CD4-positive, alpha-beta T cell (primary cell): ENCODE measurements at places on chromosomes 6 and 20.
A peak's percentile ranks its signal among the peaks of the same experiment; 100 is the strongest.

DNA sequence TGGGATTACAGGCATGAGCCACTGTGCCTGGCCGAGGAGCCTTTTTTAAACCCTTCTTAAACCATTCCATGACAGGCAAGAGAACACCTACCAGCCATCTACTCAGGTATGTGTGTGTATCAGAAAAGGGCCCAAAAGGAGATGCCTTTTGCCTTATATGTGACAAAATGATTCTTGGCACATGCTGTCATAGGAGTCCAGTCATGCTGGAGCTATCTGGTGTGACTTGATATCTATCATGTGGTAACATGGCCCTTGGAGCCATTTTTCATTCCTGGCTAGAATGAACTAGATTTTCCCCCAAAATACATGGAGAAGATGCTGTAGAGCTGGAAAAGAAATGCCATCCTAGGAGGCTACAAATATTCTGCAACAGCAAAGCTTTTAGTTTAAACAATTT, 129.1 kb downstream of the DST start:
- DNase-seq: no peak

GRCh38 chr6:33585403-33586107, 5.5 kb upstream of the BAK1 start:
- peak; percentile 85 for DNase-seq

GRCh38 chr6:16819752-16820151, 58.5 kb upstream of the ATXN1 start:
- DNase-seq: peak; percentile 28

- DNase-seq: no peak
Measured at GRCh38 chr6:136086686-136087085, 163.4 kb downstream of the MTFR2 start.

GRCh38 chr20:48769069-48769983, 58.5 kb downstream of the PREX1 start:
- DNase-seq: peak; percentile 80

- peak; percentile 48 for DNase-seq
Measured at GRCh38 chr6:35669451-35670045, 19.2 kb downstream of the FKBP5 start.

GRCh38 chr6:118299457-118299856, 248.6 kb upstream of the PLN start:
- no peak for DNase-seq

DNA sequence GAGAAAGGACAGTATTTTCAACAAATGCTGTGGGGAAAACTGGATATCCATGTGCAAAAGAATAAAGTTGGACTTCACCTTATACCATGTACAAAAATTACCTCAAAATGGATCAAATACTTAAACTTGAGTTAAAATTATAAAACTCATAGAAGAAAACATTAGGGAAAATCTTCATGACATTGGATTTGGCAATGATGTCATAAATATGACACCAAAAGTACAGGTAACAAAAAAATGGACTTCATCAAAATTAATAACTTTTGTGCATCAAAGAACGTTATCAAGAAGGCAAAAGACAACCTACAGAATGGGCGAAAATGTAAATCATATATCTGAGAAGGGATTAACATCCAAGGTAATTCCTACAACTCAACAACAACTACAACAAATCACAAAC, 355.3 kb upstream of the SOX4 start:
- no peak for DNase-seq

DNA sequence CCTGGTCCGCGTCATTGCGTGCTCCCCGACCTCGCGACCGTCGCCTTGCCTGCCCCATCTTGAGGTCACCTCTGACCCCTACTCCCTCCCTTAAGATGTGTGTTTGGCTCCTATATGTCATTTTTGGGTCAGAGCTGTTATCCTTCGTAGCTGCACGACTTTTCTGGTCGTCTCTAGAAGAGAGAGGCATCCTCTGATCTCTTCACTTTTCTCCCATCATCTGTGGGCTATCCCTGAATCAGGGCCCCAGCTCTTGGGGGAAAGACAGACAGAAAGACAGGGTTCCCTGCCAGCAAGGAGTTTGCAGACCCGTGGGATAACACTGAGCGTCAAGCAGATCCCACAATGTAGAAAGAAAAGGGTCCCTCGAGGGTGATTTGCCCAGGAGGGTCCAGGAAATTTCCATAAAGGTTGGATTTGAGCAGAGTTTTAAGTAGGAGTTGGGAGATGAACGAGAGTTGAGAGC, 555 bp downstream of the FAM120B start:
- DNase-seq: no peak

DNA sequence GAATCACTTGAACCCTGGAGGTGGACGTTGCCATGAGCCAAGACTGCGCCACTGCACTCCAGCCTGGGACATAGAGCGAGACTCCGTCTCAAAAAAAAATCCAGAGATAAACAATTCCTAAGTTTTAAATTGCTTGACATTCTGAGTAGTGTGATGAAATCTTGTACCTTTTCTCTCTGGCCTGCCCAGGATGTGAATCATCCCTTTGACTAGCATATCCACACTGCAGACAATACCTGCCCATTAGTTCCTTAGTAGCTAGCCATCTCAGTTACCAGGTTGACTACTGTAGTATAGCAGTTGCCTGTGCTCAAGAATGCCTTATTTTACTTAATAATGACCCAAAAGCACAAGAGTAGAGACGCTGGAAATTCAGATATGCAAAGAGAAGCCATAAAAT, 2.8 kb downstream of the ZFP57 start:
- DNase-seq: no peak

DNA sequence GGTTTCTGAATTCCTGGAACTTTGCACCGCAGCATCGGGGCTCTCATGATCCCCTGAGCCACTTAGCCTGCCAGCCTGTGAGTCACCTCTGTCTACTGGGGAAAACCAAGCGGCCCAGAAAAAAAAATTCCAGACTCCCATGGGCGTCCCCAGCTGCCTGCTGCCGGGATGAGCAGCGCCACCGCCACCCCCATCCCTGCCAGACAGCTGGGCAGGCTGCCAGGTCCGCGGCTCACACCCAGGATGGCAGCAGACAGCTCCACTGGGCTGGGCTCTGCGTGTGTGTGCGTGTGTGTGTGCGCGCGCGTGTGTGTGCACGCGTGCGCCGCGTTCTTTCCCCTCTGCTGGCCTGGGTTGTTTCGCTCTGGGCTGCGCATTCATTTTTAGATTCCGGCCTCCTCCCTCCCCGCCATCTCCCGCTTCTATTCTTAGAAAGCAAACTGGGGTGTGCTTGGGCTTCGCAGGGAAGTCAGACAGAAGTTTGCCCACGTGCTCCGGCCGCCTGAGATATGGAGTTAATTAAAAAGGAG, 38.9 kb upstream of the PMEPA1 start:
- peak; percentile 45 for DNase-seq

- DNase-seq: no peak
Measured at GRCh38 chr6:89351671-89352277, 748 bp downstream of the UBE2J1 start.

GRCh38 chr20:18156045-18156444, 18.4 kb downstream of the KAT14 start:
- DNase-seq: no peak

- DNase-seq: no peak
Measured at GRCh38 chr20:43844778-43845614, 69.7 kb upstream of the TOX2 start.

DNA sequence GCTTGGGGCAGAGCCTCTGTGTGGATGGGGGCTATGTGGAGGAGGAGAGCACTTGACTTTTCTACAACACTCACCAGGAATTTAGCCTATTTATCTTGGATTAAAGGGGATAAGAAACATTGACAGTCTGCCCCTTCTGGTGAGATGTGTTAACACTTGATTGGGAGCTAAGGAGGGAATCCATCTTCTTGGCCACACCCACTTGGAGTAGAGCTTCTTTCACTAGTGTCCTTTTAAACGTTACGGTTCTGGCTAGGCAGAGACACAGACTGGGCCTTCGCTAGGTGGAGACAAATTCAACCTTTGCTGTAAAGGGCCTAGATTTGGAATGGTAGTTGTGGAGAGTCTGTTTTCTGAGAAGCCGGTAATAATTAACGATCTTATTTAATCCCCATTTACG, 15.5 kb upstream of the TPBG start:
- DNase-seq: no peak

DNA sequence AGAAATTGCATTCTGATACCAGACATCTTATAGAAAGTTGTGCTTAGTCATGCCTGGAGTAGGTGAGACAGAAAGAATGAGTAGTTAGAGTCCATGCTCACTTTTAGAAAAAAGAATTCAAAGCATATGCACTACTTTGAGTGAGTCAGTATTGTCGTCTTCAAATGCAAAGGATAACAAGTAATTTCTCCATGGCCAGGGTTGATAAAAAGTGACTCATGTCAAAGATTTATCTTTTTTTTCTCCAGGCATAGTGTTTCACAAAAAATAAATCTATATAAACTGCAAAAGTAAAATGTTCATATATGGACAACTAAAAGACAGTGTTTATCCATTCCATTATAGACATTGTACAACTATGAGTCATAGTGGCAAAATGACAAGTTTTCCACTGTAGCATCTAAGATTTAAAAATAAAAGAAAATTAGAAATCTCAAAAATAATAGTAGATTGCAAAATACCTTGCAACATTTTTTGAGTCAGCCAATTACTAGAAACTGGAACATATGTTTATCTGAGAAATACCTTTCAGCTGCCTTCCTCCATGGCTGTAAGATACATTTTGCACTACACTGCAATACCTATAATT, 329.6 kb downstream of the GRIK2 start:
- no peak for DNase-seq

GRCh38 chr6:3208098-3208774, 19.2 kb downstream of the TUBB2B start:
- no peak for DNase-seq

DNA sequence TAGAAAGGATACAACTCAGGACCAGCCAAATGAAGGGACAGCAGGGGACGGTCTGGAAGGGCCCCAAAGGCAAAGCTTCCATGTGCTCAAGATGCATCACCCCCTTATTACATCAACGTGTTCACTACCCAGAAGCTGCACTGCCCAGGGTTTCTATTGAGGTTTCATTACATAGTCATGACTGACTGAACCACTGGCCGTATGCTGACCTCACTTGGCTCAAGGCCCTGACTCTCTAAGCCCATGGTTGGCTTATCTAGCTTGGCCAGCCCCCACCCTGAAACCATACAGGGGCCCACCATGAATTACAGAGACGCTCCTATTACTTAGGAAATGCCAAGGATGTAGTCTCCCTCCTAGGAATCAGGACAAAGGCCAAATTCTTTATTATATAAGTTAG, 179.4 kb downstream of the FOXC1 start:
- DNase-seq: no peak

DNA sequence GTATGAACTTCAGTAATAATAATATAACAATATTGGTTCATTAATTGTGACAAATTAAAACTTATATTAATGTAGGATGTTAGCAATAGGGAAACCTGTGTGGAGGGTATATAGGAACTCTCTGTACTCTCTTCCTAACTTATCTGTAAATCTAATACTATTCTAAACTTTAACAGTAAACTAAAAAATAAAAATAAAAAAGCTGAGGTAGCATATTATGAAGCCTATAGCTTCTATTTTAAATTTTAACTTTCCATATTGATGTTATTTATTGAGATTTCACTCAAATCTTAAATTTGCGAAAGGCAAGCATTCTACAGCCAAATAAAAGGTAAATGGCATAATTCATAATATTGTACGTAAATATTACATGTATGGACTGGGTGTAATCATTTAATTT, 326.4 kb downstream of the MEI4 start:
- no peak for DNase-seq

DNA sequence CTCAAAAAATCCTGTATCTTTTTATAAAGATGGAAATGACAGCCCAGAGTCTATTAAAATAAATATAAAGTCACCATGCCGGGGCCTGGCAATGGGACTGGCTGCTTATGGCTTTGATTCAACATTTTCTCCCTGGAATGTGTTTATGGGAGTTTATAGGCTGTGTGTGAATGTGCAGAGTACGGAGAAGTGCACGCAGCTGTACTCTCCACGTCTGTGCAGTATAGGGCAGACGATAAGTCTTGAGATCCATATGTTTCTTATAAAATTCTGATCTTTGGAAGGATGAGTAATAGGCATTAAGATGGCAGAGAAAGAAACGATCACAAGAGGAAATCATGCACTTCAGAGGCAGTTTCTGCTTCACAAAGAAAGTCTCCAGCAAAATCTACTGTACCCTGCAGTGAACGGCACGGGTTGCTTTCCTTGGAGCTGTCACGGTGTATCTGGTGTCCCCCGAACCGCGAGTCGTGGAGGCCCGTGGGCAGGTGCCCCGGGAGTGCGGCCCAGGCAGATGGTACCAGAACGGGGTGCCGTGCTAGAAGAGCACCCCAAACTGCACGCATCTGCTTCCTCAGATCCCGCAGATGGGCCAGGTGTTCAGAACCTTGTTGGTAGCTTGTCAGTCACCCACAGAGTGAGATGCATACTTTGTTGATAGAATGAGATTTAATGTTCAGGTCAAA, 382.5 kb downstream of the TAF4 start:
- DNase-seq: no peak

DNA sequence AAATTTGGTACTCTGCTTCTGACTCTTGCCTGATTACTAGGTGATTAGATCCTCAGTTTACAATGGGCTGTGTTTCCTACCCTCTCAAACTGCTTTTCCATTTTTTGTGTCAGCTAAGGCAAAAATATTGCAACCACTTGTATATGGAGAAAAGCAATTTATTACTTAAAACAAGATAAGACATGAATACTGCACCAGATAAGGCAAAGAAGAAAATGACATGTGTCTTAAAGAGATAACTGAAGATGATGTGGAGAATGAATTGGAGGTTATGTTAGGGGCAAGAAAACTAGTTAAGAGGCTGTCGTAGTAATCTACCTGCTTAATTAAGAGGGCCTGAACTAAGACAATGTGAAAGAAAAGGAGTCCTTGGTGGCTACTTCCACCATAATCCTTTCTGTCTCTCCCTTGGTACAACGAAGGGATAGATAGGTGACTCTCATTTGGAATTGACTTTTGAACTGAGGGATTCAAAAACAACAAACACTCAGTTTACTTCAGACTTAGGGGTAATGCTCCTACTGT, 16.3 kb upstream of the REV3L start:
- no peak for DNase-seq

- DNase-seq: no peak
Measured at GRCh38 chr20:51420111-51420510, 122.4 kb downstream of the NFATC2 start.
